ENCODE measurements at places on chromosomes 12 and 14.

DNA sequence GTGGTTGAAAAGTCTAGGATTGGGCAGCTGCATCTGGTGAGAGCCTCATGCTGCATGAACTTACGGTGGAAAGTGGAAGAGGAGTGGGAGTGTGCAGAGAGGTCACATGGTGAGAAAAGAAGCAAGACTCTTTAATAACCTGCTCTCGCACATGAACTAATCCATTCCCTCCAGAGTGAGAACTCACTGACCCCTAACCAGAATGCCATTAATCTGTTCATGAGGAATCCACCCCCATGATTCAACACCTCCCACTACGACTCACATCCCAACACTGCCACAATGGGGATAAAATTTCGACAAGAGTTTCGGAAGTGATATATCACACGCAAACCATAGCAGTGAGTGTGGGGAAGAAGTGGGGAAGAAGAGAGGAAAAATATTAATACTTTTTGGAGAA is 377.4 kb downstream of the NAV3 start:
- DNase-seq = no peak

DNA sequence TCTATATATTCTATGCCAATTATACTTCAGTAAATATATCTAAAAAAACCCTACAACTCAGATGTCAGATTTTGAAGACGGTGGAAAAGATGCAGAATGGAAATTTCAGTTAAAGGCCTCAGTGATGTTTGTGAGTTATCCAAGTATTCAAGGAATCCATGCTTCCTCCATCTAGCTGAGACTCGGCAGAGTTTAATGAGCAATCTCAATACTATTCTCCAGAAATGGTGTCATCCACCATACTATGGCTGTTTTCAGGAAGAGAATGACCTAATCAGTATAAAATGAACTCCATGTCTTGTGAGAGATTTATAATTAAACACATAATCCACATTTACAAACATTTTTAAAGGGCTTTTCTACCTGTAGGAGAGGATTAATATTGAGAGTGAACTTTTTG is 66.0 kb downstream of the KLHL28 start:
- no peak for DNase-seq

DNA sequence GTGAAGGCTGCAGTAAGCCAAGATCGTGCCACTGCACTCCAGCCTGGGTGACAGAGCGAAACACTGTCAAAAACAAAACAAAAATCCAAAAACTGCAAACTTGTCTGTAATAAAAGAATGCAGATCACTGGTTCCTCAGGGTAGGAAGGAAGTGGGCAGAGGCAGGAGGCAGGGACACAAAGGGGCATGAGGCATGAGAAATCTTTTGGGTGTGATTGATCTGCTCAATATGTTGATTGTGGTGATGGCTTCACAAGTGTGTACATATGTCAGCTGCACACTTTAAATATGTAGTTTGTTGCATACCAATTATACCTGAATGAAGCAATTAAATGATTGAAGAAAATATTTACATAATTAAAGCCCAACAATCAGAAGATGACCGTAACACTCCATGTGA is 117.6 kb downstream of the CMAS start:
- DNase-seq = no peak

- no peak for DNase-seq
These were observed 79.1 kb downstream of the LRIG3 start for GRCh38 chr12:58841058-58841798.

GRCh38 chr14:54226103-54226502 is 170.7 kb upstream of the CDKN3 start:
- DNase-seq = no peak

- no peak for DNase-seq
These were observed 16.5 kb downstream of the ANKRD9 start for GRCh38 chr14:102493096-102493495.

DNA sequence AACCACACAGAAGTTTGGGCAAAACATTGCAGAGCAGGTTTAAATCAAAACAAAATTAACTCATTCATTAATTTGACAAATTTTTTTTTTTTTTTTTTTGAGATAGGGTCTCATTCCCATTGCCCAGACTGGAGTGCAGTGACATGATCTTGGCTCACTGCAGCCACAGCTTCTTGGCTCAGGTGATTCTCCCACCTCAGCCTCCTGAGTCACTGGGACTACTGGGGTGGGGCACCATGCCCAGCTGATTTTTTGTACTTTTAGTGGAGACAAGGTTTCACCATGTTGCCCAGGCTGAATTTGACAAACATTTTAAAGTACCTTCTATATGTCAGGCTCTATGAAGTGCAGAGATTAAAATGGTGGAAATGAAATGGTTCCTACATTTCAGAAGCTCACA is 257.1 kb upstream of the NPAS3 start:
- DNase-seq = no peak

DNA sequence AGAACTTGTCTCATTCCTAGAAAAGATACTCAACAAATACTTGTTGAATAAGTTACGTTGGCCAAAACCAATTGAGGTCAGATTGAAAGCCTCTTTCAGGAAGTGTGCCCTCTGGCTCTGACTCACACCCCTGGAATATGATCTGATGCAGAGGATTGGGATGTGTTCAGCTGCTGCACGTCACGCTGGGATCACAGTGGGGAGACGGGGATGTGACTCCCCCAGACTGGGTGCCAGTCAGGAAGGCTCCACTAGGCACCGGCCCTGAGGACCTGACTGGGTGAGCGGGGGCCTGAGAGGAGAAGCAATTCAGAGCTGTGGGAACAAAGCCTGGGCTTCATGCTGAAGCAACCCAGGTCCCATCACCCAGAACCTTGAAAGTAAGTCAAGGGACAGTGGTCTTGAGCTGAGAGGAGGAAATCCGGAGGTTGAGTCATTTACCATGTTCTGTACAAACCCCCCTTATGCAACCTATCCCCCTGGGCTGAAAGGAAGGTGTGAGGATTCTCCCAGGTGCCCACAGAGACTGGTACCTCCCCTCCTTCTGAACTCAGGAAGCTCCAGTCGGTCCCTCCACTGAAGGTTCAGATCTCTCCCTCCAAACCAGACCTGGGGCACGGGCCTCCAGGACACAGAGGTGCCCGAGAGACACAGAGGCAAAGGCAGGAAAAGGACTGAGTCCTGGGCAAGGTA is 3.9 kb downstream of the CEBPE start:
- DNase-seq = no peak

- DNase-seq = no peak
These were observed 1.1 kb downstream of the SMIM10L1 start for GRCh38 chr12:11171969-11172675.

- no peak for DNase-seq
These were observed 129.6 kb downstream of the AKAP6 start for GRCh38 chr14:32458720-32459119.

- DNase-seq = no peak
These were observed 281.6 kb upstream of the NPAS3 start for GRCh38 chr14:32657081-32657480.

GRCh38 chr12:27534060-27534764 is 10.2 kb downstream of the PPFIBP1 start:
- no peak for DNase-seq

DNA sequence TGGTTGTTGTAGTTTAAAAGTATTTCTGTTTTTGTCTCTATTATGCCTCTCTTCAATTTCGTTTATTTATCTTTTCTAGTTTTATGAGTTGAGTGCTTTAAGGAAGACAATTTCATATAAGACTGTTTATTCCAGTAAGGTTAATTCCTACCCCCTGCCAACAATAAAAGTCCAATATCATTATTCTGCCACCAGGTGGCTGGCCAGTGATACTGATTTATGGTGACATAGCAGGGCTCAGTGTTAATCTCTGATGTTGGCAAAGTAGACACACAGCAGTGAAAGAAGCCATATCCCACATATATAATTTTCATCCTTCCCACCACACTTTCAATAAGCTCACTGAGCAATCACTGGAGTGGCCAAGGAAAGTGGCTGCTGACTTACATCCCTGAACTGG is 69.0 kb upstream of the BMP4 start:
- peak; percentile 3 for DNase-seq

DNA sequence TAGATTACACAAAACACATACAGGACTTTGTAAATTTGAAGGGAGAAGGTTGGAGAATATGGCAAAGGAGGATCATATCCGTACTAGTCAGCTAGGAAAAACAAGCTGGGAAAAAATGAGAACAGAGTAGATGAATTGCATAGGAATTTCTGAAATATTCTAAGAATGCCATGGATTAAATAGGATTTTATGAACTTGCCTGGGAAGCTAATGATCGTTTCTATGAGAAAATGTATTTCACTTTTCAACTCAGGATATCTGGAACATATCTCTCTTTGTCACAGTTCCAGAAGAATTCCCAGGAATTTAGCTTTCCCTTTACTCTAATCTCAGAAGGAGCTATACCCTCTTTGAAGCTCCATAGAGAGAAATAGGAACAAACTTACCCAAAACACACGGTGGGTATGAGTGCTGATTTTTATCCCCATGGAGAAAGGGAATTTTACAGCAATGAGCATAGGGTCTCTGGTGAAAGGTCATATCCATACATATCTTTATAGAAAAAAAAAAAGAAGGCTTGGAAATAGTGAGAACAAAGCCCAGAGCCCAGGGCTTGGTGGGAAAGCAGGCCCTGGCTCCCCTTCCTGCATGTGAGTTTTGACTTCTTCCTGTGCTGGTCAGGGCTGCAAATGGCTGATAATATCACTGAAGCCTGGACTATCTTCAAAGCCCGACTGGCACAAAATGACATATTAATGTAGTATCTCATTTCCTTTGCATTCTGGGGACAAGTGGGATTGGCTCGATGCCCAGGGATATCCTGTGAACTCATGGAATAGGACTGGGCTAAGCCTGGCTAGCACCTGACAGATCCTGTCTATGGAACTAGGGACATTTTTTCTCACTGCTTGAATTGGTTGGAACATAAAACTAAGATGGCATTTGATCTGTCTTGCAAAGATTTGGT is 136.3 kb downstream of the AEBP2 start:
- DNase-seq = no peak

GRCh38 chr14:24849471-24849870 is 200.5 kb downstream of the STXBP6 start:
- DNase-seq = no peak

DNA sequence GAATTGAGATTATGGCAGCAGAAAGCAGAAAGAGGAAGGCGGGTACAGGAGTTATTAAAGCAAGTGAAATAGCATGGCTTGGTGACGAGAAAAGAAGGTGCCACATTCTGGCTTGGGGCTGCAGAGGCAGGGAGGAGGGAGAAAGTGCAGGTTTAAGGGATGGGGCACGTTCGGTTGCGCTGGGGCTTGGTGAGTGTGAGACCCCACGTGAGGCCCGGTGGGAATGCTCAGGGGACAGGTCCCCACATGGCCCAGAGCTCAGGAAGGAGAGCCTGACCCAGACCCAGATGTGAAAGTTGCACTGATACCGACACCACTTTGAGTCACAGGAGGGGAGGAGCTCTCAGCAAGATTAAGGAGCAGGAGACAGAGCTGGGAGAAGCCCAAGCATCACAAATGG is 187.1 kb downstream of the PIWIL1 start:
- DNase-seq = no peak

- DNase-seq = no peak
These were observed 41.2 kb downstream of the SLC25A21 start for GRCh38 chr14:37131205-37131604.

GRCh38 chr12:19597167-19598026 is 158.1 kb downstream of the AEBP2 start:
- no peak for DNase-seq

DNA sequence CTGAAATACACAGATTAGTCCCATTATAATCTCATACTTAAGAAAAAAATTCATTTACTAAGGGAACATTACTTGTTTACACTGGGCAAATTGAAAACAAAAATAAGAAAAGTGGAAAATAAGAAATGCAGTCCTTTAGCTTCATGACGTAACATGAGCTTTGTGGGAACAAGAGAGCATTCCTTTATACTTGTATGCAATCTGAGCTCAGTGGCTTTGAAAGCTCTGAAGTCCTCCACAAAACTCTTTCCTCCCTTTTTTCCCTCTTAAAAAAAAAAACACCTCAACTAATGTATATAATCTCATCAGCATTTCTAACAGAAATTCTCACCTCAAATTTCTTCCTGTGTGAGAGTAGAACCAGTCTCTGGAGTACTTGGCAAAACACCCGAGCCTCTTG is 76.9 kb upstream of the OTX2 start:
- no peak for DNase-seq

DNA sequence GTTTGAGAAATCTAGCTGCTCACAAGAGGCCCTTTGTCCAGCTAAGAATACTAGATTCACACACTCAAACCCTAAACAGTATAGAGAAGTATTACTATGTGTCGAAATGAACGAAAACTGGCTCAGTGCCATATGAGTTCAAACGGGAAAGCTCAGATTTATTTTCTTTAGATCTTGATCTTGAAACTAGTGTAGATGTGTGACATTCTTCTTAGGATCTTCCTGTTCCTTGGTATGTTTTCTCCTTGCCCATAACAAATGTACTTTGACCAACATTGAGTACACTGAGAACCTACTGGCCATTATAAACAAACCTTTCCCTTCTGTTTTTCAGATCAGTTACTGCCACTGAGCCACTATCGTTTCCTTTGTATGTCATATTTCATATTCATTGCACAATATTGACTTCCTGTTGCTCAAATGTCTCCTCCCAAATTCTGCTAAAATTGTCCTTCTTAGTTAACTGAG is 21.3 kb downstream of the MYBPC1 start:
- no peak for DNase-seq

DNA sequence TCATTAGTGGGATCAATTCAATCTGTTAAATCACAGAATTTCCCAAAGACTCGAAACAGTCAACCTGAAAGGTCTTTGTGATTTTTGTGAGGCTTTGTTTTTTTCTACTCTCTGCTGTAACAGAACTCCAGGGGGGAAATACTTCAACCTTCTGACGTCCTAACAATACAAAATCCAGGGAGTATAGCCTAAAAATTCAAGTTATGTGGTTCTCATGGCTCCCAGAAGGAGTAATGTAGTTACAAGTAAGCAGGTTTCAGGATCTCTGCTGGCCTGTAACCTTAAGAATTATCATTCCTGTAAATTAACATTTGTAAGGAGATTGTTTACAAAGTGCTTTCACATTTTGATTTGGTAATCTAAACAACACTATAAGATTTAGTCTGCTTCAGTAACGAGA is 39.9 kb downstream of the VEZT start:
- no peak for DNase-seq
